Head of caudate nucleus (tissue), 42 donors: ENCODE measurements at places on chromosomes 7 and 10.

- DNase-seq: no peak
Measured at GRCh38 chr7:27991006-27991528, 189.5 kb downstream of the JAZF1 start.

GRCh38 chr7:1848013-1848640 is 178.1 kb downstream of the ELFN1 start:
- no peak for DNase-seq

GRCh38 chr7:137488038-137488437 is 144.5 kb upstream of the PTN start:
- DNase-seq: no peak

GRCh38 chr10:5497948-5498730 is 1.2 kb downstream of the CALML5 start:
- DNase-seq: no peak

GRCh38 chr7:82417898-82418297 is 25.7 kb downstream of the CACNA2D1 start:
- DNase-seq: no peak

- DNase-seq: no peak
Measured at GRCh38 chr10:88920986-88921593, 31.5 kb downstream of the ACTA2 start.

DNA sequence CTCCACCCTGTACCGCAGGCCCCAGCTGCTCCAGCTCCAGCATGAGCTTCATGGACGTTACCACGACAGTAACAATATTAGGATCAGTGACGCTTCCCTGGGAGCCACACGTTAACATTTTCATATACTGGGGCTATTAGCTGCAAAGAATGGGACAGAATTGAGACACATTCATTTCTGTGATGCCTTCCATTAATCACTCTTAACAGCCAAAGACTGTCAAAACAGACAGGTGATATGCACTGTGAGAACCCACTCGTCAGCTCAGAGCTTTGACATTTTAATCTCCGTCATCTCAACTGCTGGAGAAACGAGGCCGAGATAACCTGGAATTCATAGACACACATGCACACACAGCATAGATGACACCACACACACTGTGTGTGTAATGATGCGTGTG is 408.4 kb upstream of the SHH start:
- DNase-seq: no peak

DNA sequence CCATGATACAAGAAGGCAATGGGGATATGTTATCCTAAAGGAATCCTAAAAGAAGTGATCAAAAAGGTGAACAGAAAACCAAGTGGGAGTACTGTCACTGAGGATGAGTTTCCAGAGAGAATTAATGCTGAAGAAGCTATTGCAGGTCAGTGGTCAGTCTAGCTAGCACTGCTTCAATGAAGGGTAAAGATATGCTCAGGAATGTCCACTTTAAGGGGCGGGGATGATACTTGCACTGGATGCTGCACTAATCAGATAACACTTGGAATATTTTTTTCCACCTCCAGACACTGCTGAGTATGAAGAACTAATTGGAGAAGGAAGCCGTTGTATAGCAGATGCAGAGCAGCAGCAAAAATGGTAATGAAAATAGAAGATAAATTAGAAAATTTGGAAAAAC is 75.3 kb downstream of the LRRC17 start:
- no peak for DNase-seq

- no peak for DNase-seq
Measured at GRCh38 chr7:131034166-131034881, 293.4 kb upstream of the MKLN1 start.

DNA sequence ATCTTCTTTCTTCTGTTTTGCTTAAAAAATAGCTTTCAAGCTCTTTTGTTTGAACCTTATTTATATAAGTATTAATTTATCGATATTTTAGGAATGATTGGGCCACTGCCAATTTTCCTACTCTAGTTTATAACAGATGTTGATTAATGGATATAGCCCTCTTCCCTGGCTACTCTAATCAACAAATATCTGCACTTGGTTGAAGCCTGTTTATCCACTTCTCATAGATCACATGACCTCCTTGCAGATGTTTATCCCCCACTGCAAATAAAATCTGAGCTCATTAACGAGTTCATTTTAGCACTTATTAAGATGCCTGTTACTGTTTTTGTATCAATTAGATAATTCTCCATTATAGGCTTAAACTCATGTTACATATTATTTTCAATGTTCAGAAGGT is 715.3 kb downstream of the CNTNAP2 start:
- DNase-seq: no peak

DNA sequence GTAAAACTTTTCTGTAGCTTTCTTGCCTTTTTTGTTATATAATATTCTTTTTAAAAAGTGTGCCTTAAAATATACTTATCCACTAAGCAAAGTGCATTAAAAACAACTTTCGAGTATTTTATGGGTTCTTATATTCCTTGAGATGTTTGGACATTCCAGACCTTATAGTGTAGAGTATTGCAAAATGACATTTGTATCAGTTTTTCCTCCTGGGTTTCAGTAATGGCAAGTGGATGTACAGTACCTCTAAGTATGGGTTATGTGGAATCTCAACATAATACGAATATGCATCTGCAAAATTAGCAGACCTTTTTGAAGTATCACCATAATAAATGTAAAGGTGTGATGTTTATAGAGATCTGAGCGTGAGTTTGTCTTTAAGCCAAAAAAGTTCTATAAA is 2.7 kb downstream of the CDK13 start:
- DNase-seq: no peak

DNA sequence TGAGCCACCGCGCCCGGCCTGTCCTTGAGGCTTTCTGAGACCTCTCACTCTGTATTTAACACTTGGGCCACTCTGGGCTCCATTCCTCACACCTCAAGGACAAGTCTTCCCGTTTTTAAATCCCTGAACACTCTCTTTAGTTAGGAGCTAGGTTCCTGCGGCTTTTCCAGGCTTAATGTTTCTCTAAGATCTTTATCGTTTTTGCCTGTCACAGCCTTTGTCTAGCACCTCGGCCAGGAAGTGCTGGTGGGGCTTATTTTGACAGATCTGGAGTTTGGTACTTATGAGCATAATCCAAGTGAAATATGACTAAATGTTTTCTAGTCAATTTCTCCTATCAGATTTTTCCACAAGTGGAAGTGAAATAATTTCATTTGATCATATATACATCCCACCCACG is 186.6 kb downstream of the DPY19L1 start:
- no peak for DNase-seq

DNA sequence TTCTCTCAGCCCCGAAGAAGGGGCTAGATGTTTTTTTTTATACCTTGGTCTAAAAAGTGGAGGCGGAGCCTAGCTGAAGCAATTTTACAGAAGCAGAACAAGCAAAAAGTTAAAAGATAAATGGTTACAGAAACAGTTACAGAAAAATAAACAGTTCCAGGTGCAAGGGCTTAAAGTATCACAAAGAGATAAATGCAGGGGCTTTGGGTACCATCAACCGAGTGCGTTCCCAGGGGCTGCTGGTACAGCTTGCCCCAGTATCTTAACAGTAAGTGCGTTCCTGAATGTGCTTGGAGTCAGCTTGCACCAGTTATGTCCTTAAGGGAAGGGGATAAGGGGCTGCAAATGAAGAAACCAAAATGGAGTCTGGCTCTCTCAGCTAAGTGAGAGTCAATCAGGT is 173.9 kb upstream of the MBL2 start:
- no peak for DNase-seq

DNA sequence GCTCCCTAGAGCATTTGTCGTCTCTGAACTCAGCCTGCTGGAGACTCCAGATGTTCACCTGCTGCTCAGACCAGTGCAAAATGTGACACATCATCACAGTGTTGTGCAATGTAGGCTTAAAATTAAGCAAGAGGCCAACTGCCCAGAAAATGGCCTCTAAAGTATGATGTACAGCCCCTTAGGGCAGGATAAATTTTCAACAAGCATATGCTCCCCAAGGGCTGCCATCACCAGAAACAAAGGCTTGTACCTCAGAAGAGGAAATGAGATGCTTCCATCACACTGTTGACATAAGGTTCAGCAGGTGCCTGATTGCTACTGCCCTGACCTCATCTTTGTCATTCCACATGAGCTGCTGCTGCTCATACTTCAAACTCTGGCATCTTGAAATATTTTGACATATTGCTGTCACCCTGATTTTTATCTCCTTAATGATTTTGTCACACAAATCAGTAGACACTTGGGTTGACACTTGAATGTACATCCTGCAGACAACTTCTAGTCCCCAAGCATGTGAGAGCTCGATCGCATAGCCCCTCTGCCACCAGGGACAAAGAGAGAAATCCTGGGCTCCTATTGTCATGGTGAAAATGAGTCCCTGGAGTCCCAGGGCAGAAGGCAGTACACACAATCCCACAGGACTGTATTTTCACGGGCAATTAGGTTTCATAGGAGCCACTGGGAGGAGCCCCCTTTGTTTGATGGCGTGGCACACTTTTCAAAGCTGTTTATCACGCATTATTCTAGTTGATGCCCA is 219.7 kb upstream of the STK17A start:
- no peak for DNase-seq

DNA sequence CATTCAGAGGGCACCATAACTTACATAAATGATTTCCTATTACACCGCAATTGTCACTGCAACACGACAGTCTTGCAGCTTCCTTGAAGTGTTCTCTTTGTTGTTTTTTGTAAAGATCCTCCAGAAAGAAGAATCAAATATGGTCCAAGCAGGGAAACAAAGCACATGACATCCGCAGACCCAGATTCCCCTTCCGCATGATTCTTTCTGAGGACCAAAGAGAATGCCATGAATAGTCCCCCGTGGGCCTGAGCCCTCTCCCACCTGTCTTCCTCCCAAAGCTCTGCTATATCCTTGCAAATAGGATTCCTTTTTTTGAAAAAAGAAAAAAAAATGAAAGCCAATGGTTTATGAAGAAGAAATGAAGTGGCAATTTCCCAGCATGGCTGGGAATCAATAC is 10.8 kb downstream of the PLXNA4 start:
- no peak for DNase-seq

- DNase-seq: no peak
Measured at GRCh38 chr7:105885387-105886111, 9.2 kb upstream of the ATXN7L1 start.

DNA sequence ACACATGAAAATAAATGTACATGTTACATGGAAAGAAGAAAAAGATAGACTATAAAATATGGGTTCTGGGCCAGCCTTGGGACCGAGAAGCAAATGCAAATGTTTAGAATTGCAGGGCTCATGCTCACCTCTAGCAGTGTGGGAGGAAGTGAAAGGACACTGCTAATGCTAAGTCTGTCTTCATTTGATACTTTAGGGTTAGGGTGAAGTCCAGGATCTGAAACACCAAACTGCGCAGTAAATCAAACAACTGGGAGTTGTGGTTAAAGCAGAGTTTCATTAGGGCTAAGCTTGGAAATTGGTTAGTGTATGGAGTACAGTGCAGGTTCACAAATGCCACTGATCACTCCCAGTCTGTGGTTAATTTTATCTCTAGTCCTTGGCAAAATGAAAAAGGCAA is 73.2 kb upstream of the PDK4 start:
- DNase-seq: no peak

DNA sequence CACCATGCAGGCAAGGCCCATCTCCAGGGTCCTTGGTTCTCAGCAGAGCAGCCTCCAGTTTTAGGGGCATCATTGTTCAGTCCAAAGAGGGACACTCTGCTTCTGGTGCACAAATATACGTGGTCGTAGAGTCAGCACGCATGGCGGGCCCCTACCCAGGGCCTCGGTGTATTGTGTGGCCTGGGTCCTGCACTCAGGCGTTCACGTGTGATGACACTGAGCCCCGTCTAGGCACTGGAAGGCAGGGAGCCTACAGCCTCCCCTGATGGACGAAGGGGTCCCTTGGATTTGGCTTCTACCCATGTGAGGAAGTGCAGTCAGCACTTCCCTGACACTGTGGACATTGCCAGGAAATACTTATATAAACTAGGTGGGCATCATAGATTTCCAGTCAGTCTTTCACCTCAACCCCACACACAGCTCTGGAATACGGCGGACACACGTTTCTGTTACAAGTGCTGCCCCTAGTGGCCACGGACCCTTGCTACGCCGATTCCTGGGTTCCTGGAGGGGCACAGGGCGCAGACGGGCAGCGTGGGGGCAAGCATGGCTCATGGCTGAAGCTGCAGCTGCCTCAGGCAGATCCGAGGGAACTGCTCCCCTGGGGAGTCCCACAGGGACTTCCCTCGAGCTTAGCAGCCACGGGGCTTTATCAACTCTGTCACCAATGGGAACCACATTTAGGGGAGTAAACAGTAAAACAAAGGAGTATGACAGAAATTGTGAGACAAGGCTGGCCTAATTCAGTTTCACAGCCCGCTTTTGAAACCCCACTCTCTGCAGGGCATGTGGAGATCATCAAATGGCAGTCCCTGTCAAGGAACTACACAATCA is 25.4 kb downstream of the AIFM2 start:
- no peak for DNase-seq

DNA sequence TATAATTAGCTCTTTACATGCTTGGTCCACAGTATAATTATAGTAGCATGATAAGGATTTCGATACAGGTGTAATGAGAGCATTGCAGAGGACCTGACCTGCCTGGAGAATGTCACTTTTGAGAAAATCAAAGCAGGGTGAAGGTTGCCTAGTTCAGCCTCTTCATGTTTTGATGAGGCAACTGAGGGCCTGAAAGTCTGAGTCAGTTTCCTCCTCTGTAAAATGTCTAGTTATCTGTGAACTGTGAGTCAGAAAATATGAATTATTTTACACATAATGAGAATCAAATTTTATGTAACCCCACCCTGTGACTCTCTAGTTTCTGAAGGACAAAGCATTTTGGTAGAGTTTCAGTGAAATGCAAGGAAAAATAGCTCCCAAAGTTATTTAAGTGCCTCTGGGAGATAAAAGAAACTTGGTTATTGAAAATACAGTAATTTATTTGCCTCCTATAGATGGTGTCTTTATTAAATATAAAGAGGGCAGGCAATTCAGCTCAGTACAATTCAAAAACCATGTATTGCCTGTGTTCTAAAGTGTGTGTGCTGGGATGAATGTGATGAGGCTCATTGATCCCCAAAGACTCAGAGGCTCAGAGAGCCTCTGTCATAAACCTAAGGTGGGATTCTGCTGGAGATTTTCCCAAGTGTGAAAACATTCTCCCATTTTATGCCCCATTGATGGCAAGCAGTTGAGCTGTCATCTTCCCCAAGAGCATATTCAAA is 37.3 kb upstream of the SAMD9L start:
- no peak for DNase-seq

- no peak for DNase-seq
Measured at GRCh38 chr10:33142295-33142694, 184.3 kb upstream of the ITGB1 start.

DNA sequence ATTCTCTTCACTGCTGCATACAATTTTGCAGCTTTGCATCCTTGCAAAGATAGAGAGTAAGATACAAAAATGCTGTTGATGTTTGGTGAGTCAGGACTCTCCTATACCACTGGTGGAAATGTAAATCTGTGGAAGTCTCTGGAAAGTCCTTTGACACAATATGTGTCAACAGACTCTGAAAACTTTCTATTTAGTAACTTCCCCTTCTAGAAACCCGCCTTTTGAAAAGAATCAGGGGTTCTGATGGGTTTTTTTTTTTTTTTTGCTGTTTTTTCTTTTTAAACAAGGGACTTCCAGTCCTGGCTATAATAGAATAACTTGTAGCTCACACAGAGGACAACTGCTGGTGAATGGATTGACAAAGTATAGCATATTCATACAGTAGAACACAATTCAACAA is 16.4 kb downstream of the NOD1 start:
- DNase-seq: no peak
